Activated naive CD4-positive, alpha-beta T cell (primary cell): ENCODE measurements at places on chromosomes 1 and 21.
A peak's percentile ranks its signal among the peaks of the same experiment; 100 is the strongest.

DNA sequence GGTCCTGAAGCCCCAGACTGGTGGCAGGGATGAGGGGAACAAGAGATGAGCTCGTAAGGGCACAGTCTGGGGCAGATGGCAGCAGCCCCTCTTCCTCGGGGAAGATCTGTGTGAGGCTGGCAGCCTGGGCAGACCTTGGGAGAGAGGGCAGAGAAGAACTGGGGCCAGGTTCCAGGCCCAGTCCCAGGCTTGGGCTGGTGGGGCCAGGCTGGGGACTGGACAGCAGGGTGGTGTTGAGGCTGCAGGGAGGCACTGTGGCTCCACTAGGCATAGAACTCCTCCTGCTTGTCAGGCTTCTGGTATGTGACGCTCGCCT lies 35.7 kb downstream of the SDC3 start:
- no peak for DNase-seq

GRCh38 chr1:166153525-166154314 lies 13.1 kb downstream of the FAM78B start:
- DNase-seq: no peak

- DNase-seq: no peak
Observed at GRCh38 chr21:40152476-40152875, 285.2 kb downstream of the PCP4 start.

DNA sequence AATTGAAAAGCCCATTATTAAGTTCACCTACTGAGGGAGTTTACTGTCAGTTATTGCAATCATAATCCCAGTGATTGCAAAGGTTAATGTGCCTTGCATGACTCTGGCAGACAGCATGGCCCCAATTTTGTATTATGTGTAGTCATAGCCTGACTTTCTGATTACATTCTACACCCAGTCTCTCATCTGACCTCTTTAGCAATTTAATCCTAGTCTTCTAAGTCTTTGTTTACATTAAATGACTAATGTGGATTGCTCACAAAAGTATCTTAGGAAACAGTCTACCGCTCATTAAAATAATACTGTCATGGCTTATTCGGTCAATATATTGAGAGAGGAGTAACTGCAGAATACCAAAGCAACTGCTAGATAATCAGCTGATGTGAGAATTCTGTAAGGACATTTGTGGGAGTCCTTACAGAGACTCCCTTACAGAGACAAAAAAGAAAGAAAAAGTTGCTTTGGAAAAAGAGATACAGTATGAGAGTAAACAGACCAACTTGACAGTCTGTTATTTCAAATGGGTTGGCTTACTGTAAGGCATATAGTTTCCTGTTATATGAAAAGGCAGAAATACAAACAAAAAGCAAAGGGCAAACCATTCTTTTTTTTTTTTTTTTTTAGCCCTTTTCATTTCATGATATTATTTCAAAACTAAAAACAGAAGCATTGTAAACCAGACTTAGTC lies 42.8 kb downstream of the SMG7 start:
- no peak for DNase-seq

GRCh38 chr1:60575326-60575977 lies 501.9 kb upstream of the C1orf87 start:
- no peak for DNase-seq

- DNase-seq: no peak
Observed at GRCh38 chr1:19390166-19390850, 78.2 kb downstream of the SLC66A1 start.

GRCh38 chr1:31348449-31348848 lies 24.4 kb downstream of the FABP3 start:
- DNase-seq: no peak

GRCh38 chr1:31244326-31244725 lies 4.6 kb upstream of the NKAIN1 start:
- DNase-seq: no peak

DNA sequence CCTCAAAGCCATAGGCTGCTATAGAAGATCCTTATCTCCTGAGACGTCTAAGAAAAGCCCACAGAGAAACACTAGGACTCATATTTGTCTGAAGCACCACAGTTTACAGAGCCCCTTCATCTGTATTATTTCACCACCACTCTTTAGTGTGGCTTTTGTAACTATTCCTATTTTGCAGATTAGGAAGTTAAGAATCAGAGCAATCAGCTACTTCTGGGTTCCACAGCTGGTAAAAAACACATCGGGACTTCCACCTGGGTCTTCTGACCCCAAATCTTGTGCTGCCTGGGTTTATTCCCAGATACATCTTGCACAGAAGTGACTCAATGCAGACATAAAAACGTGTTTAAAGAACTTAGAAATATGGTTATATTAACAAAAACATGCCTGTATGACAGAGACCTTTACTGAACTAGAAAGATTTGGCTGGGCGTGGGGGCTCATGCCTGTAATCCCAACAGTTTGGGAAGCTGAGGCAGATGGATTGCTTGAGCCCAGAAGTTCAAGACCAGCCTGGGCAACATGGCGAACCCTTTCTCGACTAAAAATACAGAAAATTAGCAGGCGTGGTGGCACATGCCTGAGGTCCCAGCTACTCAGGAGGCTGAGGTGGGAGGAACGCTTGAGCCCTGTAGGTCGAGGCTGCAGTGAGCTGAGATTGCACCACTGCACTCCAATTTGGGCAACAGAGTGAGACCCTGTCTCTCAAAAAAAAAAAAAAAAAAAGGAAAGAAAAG lies 40.9 kb downstream of the ELK4 start:
- DNase-seq: no peak

- no peak for DNase-seq
Observed at GRCh38 chr1:237737448-237737847, 153.3 kb downstream of the ZP4 start.

- no peak for DNase-seq
Observed at GRCh38 chr1:61842863-61843514, 100.7 kb downstream of the PATJ start.

- peak; percentile 33 for DNase-seq
Observed at GRCh38 chr1:70353601-70354331, 756 bp downstream of the ANKRD13C start.

GRCh38 chr1:72777918-72778317 lies 495.6 kb upstream of the NEGR1 start:
- DNase-seq: no peak

- DNase-seq: peak; percentile 49
Observed at GRCh38 chr1:155085504-155086127, 7.0 kb downstream of the EFNA3 start.

DNA sequence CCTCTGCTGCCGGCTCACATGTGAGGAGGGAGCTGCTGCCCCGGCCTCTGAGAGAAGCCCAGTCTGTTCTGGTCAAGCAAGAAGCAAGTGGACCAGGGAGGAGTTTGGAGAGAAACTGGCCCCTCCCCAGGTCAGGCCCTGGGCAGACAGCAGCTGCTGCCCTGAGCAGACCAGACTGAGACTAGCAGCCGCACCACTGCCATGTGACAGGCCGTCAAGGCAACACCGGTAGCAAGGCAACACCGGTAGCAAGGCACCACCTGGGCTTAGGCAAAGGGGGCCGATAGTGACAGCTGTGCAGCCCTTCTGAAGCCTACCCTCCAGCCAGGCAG lies 50.3 kb downstream of the ARHGEF16 start:
- no peak for DNase-seq

DNA sequence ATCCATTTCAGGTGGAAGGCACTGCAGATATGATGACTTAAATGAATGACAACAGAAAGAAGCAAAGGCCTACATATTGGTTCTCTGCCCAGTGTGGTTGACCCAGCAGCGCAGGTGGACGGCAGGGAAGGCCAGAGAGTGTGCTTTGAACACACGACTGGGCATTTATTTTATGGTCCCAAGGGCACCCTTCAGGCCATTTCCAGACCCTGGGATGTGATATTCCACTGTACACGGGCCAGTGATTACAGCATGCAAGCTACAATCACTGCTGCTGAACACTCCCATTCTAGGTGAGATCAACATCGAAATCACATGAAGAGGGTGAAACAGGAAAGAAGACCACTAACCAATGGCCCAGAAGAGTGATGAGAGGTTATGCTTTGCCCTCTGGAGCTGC lies 33.8 kb downstream of the PCNX2 start:
- no peak for DNase-seq

DNA sequence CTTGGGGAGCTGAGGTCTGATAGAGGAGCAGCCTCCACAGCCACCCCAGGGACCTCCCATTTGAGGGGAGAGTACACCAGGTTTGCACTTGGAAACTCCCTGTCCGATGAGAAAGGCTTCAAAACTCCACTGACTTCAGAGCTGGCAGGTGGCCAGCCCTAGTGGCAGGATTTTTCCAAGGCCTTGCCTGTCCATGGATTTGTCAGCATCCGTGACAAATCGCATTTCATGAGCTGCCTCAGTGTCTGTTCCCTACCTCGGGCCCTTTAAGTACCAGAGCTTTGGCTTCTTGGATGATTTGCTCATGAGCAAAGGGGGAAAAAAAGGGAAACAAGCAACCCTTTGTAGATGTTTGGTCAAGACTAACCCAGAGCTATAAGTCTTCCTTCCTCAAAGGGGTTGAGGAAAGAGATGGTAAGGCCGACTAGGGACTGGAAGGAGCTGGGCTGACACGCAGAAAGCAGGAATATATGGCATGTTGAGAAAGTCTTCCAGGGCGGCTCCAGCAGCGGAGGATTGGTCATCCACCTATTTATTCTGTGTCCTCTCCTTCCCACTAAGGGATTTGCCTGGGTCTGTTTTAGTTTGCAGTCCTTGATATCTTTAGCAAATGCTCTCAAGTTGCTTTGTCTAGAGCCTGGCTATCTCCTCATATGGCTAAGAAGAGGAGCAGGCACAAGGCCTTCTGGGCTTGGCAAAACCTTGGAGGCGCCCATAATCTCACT lies 2.7 kb upstream of the HSPG2 start:
- DNase-seq: no peak

GRCh38 chr1:200971955-200972711 lies 51.4 kb downstream of the KIF21B start:
- peak; percentile 64 for DNase-seq

GRCh38 chr1:223006917-223007648 lies 136.0 kb downstream of the TLR5 start:
- DNase-seq: no peak

DNA sequence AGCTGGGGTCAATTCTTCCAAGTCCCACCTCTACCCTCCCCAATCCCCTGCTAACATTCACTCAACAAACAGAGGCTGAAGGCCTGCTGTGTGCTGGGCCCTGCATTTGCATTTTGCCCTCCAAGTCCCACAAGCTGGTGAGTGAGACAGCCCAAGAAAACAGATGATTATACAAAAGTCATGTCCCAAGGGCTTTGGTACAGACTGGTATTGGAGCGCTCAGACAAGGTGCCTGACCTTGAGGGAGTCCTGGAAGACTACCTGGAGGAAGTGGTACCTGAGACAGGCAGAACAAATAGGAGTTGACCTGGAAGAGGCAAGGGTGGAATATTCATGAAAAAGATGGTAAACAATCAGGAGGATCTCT lies 4.2 kb downstream of the LMOD1 start:
- no peak for DNase-seq

DNA sequence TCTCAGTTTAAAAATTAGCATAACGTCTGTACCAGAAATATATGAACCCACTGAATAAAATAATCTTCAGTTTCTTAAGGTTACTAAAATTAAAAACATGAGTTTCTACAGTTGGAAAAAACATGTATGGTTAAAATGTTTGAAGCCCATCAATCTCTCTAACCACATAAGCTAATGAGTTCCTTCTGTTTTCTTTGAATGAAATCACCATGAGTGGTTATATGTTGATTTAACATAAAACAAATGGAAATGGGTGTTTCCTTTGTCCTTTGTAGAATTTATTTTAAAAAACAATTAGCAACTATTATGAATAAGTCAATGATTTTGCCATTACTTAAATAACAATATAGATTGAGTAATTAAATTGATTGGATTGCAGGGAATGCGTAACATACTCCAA lies 3.0 kb upstream of the ADGRL2 start:
- no peak for DNase-seq

- no peak for DNase-seq
Observed at GRCh38 chr1:22848405-22848804, 124.3 kb downstream of the LACTBL1 start.

DNA sequence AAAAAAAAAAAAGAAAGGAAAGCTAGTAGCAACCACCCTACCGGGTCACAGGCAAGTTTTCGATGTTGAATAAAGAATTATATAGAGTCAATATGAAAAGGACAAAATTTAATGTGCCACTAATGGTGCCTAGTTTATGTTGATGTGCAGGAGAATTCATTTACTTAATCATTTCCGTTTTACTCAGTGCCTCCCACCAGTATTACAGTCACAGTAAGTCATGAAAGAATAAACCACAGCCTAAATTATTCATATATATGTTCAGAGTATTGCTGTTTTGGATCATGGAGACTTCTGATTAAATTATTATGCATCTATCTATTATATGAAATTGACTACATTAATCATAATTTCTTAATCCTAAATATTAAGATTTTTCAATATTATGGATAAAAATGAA lies 35.3 kb downstream of the FNBP1L start:
- DNase-seq: no peak

DNA sequence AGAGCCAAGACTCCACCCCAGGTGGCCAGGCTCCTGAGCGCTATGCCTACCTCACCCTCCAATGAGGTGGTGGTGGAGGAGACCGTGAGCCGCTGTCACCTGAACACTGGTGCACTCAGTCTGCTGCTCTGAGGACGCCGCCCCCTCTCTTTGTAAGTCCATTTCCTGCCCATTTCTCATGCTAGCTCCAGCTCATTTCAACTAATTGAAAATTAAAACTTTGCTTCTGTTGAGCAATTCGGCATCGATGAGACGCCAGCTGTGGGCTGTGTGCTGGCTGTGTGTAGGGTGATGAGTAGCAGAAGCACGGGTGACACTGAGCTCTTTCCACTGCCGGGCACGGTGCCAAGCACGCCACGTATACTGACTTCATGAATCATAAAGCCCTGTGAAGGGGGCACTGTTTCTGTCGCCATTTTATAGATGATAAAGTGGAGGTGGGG lies 11.2 kb downstream of the TNFRSF1B start:
- DNase-seq: peak; percentile 86

DNA sequence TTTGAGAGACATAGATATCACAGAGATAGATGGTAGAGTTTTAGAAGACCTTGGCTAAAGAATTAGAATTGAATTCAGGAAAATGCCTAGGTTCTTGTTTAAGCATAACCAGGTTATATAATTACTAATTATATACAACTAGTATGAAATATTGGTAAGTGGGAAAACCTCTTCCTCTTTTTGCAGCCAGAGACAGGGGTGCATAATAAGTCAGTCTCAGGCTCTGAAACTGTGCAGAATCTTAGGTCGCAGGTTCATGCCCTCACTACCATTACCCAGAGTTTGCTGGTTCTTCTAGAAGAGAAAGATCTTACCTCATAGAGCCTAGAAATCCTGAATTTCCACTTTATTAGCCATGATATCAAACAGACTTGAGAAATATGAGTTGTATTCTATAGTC lies 183.3 kb downstream of the NEK7 start:
- no peak for DNase-seq
